ENCODE measurements at places on chromosomes 7 and 10.

DNA sequence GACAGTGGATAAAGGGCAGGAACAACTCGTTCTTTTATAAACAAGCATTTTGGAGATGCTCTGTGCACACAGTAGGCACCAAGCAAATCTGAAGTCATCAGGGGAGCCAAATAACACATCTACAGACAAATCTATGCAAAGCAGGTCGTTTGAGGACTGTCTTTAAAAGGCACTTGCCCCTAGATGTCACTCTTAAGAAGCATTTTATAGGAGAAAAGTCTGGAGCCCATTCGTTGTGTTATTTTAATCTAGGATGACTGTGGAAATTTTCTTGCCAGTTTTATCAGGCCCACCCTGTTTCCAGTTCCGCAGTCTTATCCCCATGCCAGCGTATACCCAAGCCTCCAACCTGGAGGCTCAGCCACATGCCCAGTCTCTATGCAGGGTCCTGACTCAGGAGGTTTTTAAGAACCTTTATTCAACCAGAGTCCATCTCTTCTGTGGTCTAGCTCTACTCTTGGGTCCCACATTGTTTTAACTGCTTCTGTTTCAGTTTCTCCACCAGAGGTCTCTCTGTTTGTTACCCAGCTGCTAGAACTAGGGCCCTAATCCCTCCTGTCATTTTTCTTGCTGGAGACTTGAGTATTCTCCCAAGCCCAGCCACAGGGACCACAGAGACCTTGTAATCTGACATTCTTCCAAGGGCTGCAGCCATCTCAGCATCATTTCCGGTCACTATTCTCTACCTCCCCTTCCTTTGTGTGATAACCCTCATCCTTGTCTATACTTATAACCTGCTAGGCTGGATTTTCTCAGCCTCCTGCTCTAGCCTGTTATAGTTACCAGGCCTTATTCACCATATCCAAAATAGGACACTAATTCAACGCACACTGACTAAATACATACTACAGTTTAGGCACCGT lies 26.7 kb downstream of the PIK3CG start:
- DNase-seq, result no peak

- no peak for DNase-seq
Measured at GRCh38 chr10:113907166-113907565, 52.7 kb downstream of the NHLRC2 start.

- no peak for DNase-seq
Measured at GRCh38 chr7:10644849-10645248, 328.8 kb upstream of the PHF14 start.

DNA sequence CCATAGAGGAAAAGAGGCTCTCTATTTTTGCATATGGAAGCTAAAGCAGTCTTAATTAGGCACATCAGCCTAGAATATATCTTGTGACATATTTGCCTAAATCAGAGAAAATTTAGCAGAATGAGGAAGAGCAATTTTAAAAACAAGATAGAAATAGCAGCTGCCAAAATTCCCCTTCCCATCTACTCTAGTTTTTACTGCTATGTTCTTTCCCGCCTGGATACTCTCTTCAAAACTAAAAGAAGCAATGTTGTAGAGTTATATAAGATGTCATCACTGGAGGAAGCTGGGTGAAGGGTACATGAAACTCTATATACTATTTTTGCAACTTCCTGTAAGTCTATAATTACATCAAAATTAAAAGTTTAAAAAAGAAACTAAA lies 87.0 kb downstream of the ARMH3 start:
- no peak for DNase-seq

DNA sequence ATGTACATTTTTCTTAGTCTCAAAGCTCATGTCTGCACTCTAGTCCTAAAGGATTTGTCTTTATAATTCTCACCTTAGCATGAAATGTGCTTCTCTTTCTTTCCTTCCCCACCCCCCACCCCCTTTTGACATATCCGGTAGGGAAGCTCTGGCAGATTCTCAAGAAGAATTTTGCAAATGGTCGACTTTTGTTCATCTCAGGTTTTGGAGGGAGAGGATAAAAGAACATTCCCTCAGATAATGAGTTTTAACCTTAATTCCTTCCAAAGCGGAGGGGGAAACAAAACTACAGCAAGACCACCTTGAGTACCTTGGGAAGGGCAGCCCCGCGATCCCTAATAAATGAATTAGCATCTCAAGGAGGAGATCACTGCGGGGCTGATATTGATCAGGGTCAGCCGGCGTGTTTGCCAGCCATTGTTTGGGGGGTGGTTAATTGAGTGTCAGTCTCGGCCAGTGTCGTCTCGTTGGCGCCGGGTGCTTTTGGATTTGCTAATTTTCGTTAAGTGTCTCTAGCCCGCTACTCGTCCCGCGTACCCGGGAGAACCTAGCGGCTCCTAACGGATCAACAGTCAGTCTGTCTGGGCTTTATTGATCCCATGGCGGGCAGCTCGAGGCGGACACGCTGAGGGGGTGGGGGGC lies 874 bp upstream of the BAMBI start:
- DNase-seq, result no peak

DNA sequence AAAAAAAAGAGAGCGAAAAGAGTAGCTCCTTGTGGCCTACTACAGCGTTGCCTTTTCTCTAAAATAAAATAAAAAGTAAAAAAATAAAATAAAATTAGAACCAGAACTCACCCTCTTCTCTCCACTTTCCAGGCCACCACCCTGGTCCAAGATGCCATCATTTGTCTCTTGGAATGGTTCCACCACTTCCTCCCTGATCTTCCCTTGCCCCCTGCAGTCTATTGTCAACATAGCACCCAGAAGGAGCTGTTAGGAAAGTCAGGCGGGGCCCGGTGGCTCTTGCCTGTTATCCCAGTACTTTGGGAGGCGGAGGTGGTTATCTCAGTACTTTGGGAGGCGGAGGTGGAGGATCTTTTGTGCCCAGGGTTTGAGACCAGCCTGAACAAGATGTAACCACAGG lies 7.6 kb upstream of the GRID2IP start:
- DNase-seq, result no peak

GRCh38 chr10:71087622-71088021 lies 124.7 kb upstream of the UNC5B start:
- no peak for DNase-seq

- no peak for DNase-seq
Measured at GRCh38 chr10:60521974-60522405, 132.3 kb upstream of the ANK3 start.

- no peak for DNase-seq
Measured at GRCh38 chr7:95608359-95609173, 12.2 kb upstream of the PDK4 start.

GRCh38 chr10:124007102-124007772 lies 86.2 kb downstream of the CHST15 start:
- no peak for DNase-seq

GRCh38 chr10:35355971-35356724 lies 19.8 kb downstream of the CCNY start:
- DNase-seq, result no peak

- no peak for DNase-seq
Measured at GRCh38 chr10:6108072-6108471, 19.2 kb downstream of the RBM17 start.

DNA sequence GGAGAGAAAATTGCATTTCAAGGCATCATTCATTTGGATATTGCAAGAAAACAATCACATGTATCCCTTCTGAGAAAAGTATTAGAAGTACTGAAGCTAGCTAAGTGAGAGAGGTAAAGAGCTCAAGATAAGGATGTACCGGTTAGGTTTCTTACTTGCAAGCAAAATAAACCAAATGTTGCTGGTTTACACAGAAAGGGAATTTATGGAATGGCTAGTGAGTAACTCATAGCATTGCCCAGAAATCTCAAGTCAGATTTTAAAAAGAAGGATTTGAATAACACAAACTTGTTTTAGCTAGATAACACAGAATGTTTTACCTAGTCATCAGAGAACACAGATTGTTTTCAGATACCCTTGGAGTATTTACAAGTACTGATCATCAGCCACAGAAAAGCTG lies 30.6 kb downstream of the KLHL7 start:
- DNase-seq, result no peak

GRCh38 chr10:14926061-14926470 lies 27.8 kb downstream of the DCLRE1C start:
- DNase-seq, result no peak

DNA sequence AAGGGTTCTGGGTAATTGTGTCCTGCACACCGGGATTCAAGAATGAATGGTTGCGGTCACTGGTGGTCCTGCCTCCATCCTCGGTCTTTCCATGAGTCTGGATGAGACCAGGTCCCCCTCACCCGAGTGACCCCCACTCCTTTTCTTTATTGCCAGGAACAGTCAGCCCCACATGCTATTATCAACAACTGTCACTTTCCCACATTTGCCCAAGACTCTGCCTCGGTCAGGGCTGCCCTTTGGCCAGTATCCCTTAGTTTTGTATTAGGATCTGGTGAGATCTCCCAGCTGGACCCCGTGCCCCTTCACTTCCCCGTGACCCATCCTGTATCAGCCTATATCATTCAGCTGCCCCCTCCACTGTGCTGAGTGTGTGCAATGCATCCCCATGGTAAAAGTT lies 288.3 kb downstream of the ADARB2 start:
- DNase-seq, result no peak

DNA sequence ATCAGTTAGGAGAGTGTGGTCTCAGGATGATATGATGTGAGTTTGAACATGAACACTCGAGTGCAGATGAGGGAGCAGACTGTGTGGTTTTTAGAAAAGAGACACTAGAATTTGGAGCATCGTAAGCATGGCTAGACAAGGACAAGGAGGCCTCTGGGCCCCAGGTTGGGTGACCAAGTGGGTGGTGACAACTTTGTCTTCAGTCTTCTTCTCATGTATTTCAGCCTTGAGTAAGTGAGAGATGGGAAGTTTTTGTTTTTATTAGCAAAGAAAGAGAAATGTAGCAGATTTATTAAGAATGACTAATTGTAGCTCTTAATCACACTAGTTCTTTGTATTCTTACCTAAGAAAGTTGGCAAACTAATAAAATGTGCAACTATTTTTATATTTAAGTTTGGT lies 16.3 kb downstream of the TES start:
- no peak for DNase-seq

- no peak for DNase-seq
Measured at GRCh38 chr10:133350950-133351329, 3.8 kb downstream of the PRAP1 start.

DNA sequence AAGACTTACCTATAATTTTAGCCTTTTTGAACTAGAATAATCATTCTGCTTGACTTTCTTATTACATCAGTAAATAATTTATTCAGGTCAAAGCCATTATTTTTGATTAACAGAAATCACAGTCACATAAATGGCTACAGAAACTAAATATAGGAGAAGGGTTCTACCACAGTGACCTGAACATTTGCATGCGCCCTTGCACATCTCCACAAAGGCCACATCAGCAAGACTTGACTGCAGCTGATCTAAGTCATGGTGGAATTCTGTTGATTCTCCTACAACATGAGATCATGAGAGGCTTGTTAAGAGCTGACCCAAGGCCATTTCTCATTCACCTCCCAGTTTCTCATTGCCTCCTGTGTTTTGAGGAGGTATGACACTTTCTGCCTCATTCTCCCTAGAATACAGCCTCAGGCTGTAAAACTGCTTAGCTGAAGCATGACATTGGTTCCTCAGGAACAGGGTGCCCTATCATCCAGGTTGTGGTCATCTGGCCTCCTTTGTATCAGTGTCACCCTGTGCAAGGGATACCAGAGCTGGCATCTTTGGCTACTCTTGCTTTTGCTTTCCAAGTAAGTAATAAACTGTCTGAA lies 6.7 kb upstream of the IMMP2L start:
- no peak for DNase-seq

DNA sequence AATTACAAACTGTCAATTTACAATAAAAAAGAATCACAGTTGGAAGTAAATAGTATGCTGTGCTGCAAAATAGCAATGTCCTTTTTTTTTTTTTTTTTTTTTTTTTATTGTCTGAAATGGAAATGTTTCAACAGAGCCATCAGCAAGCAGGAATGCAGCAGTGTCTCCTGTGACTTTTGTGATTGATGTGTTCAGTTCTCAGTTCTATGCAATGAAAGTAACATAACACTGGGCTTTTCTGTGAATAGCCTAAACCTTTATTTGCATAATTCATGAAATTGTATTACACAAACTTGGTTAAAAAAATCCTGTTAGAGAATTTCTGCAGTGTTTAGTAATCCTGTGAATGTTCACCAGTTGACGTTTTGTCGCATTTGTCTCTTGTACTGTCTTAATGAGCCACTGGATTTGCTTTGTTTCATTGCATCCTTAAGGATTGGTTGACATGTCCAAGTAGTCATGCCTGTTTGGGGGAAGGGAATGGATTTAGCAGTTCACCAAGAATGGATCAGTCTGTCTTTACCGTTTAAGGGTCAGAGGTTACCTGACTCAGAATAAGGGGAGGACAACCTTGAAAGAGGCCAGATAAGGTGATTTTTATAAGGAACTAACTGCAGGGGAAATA lies 192.7 kb downstream of the MLLT10 start:
- no peak for DNase-seq

- no peak for DNase-seq
Measured at GRCh38 chr10:69419096-69419743, 2.5 kb upstream of the TACR2 start.

DNA sequence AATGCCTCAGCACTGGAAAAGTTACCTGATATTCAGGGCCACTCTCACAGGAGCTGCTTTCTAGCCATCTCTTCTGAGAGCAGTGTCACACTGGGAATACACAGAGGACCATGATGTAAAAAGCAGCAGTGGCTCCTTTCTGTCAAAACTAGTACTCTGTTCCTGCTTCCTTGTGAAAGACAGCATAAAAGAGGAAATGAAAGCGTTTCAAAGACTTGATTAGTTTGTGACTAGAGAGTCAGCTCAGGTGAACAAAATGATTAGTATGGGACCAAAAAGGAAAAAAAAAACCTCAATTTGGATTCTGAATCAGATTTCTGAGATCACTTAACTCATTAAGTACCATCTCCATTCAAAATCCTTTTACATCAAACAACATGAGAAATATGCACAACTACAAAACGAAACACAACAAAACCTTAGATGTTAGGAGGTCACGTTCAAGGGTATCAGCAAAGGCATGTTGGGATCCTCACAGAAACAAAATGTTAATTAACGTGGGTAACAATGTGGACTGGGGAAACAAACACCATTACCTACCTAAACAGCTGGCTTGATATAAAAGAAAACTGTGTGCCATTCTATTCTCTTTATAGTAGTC lies 103.7 kb downstream of the MACC1 start:
- DNase-seq, result no peak

- no peak for DNase-seq
Measured at GRCh38 chr7:31311552-31311951, 29.0 kb downstream of the NEUROD6 start.

DNA sequence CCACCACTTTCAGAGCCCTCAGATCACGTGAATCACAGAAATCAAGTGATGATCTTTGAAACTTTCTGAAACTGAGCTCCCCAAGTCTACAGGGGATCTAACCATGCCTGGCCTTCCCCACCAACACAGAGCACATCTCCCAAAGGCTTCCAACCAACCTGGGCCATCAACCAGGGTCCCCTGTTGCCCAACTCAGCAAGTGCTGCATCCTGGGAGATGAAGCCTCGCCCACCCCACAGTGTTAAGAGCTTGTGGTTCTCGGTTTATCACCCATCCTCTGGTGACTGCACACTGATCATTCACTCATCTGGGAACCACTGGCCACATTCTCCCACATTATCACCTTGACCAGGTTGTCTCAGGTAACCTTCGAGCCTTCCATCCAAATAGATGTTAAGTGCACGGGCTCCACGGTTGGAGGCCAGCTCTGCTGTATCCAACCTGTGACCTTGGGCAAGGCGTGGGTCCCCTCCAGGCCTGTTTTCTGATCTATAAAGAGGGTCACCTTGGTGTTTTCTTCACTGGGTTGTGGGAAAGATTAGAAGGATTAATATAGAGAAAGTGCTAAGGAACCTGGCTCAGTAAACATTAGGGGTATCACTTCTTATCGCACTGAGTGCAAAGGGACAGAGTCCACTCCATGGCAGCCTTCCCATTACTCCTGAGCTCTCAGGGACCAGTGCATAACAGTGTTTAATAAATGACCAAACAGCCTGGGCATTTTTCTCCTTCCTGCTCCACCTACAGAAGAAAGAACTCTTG lies 3.6 kb downstream of the ZNF488 start:
- DNase-seq, result no peak

Measured in stimulated activated CD8-positive, alpha-beta memory T cell treated with anti-CD3 and anti-CD28 coated beads, Interleukin-4, amount 100 ng/mL, for 1 hour (primary cell).